ENCODE measurements at places on chromosomes 2 and 18.
A peak's percentile ranks its signal among the peaks of the same experiment; 100 is the strongest.

- peak; percentile 3 for DNase-seq
These were observed 146.1 kb upstream of the SESTD1 start for GRCh38 chr2:179410552-179411356.

- peak; percentile 51 for DNase-seq
These were observed 88.4 kb downstream of the PMAIP1 start for GRCh38 chr18:59988098-59988706.

DNA sequence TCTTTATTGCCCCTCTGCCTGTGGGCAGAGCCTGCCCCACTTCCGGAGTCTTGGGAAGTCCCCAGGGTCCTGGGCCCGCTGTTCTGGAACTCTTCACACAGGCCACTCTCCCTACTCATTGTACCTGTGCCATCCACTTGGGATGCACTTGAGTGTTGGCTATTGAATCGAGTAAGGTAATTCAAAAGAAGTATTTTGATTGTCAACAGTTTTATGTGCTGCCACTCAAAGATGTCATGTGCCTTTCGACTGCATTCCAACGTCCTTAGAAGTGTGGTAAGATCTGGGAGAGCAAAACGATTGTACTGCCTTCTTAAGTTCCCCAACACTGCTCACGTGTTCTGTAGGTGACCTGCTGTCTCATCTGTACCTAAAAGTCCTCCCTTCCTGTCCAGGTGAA lies 77.0 kb upstream of the SMIM21 start:
- DNase-seq = no peak

- DNase-seq = no peak
These were observed at the start of gene BCL11A for GRCh38 chr2:60553495-60554073. Gene BCL11A (minus strand): TSS chr2:60553654. CDS start chr2:60553270, 384 bp downstream.

- DNase-seq = no peak
These were observed 497.8 kb upstream of the MYT1L start for GRCh38 chr2:2828774-2829368.

DNA sequence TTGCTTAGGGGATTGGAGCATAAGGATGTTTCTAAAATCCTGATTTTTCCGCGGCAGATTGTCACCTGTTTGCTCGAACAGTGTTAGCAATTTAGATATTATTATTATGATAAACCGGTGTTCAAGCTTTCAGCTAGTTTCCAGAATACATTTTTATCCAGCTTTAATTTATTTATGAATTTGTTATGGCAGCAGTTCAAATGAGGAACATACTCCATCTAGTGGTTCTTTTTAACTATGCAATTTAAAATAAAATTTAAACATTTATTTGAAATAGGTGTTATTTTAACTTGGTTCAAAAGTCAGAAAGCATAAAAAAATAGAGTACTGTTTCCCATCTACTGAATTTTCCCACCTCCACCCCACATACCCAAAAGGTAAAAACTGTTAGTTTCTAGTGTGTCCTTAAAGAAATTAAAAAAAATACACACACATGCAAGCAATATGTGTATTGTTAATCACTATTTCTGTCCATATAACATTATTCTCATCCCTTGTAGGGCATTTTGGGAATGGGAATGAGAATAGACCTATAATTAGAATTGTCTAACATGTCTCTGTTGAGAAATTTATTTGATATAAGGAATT lies 23.2 kb downstream of the ACOXL start:
- no peak for DNase-seq

DNA sequence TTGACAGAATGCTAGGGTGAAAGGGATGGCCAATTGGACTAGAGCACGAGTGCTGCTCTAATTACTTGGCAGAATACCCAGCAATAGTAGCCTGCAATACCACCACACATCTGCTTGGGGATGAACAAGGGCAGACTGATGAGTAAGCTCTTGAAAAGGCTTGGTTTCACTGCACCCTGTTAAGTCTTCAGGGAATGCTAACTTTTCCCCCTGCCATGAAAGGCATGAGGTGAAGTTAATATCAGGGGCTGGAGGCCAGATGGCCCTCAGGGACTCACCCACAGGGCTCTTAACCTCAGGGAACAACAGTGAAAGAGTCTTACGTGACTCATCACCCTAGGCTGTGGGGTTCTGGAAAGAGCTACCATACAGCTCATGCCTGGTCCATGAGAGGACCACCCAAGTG lies 51.7 kb upstream of the MYL1 start:
- no peak for DNase-seq

GRCh38 chr2:18684206-18685038 lies 95.1 kb upstream of the NT5C1B start:
- DNase-seq = no peak

All from activated naive CD4-positive, alpha-beta T cell treated with Interleukin-2 at 50 U/mL for 16 hours (primary cell).